ENCODE measurements at places on chromosomes 5 and 9.

DNA sequence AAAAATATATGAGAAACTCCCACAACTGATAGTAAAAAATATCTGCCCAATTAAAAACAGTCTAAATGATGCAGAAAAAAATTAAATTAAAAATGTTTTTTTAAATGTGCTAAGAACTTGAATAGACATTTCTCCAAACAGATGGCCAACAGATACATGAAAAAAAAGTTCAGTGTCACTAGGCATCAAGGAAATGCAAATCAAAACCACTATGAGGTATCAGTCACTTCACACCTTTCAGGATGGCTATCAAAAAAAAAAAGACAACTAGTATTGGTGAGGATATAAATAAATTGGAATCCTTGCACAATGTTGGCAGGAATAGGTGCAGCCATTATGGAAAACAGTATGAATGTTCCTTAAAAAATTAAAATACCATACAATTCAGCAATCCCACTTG lies 16.6 kb downstream of the ZNF131 start:
- no peak for DNase-seq

GRCh38 chr9:76877961-76878360 lies 28.0 kb downstream of the PRUNE2 start:
- DNase-seq = no peak

GRCh38 chr9:124272979-124273378 lies 15.2 kb downstream of the NEK6 start:
- DNase-seq = no peak

- no peak for DNase-seq
Observed at GRCh38 chr5:36606036-36606427, 374 bp upstream of the SLC1A3 start.

DNA sequence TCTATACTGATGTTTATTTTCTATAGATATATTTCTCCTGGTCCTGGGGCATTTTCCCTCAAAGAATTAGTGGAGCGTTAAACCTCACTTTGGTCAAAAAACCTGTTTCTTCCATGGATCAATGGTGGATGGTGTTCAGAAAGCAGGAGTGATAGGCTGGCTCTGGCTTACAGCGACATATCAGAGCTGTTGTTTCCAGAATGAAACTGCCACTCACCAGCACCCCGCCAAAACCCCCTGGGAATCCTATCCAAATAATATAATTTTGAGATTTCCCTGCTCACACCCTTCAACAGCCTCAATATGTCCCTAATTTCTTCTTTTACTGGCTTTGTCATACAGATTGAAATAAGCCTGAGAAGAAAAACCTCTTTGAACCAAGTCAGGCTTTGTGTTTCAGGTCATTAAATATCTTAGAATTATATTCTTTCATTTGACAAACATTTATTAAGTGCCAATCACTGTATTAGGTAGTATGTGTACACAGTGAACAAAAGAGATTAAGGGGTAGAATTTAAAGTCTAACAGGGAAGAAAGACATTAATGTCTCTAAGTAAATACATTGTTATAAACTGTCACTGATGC lies 144.5 kb upstream of the GPR151 start:
- DNase-seq = no peak

DNA sequence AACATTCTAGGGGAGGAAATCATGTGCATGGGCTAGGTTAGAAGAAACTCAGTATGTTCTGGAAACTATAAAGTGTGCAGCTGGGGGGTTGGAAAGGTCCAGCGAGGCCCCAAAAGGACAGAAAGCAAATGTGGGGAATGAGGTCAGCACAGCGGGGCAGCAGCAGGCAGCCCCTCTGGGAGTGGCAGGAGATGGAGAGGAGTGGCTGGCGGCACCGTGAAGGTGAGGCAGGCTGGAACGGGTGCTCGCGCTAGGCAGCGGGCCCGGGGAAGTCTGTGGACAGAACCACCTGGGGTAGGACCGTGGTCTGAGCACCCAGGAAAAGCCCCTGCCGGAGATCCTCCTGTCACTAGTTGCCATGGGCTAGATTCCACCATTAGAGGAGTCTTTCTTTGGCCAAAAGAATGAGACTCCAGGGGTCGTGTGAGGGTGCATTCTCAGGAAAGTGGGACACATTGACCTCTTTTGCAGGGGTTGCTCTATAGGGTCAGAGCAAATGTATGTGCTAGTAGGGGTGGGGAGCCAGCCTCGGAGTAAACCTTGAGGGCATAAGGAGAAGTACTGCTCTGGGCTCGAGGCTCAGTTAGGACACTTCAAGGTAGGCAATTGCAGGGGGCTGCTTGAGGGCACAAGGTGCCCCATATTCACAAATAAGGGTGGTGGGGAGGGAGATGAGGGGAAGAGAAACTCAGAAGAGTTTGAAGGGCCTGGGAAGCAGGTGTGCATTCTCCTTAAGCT lies 61.2 kb downstream of the IL6ST start:
- DNase-seq = no peak

DNA sequence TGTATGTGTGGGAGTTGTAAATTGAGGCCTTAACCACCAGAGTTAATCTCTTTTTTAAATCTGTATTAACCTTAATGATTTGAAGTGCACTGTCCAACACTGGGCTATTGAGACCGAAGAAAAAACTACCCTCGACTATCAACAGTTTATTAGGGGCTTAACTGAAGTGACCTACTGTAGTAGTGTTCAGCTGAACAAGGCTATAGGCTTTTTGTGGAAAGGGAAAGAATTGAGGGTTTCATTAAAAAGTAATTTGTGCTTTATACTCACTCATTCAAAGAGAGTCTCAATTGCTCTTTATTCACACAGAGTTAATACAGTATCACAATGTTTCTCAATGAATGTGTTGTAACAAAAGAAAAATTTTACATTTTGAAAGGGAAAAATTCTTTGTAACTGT lies 267.5 kb downstream of the SLF1 start:
- DNase-seq = no peak

GRCh38 chr9:123893115-123893514 lies 36.8 kb downstream of the DENND1A start:
- DNase-seq = no peak

All from activated CD4-positive, alpha-beta T cell treated with anti-CD3 and anti-CD28 coated beads for 36 hours (primary cell).